ENCODE measurements at places on chromosomes 7 and 10.

- no peak for DNase-seq
Observed at GRCh38 chr7:34373940-34374339, 284.1 kb upstream of the NPSR1 start.

- no peak for DNase-seq
Observed at GRCh38 chr10:18497806-18498369, 153.5 kb downstream of the NSUN6 start.

GRCh38 chr7:131533566-131534561, 22.6 kb downstream of the PODXL start:
- DNase-seq = no peak

GRCh38 chr10:50316174-50316573, 64.9 kb upstream of the ASAH2 start:
- no peak for DNase-seq

Data from T follicular helper cell (primary cell).